ENCODE measurements at places on chromosomes 12 and 14. TPM values are rescaled to one million over a fixed set of nuclear protein-coding genes. Genes with fewer than 3 reads are reported as not detected.

- peaks cover 30% of the 10 kb centered on the region for H3K4me1 ChIP-seq
- no peaks in the 10 kb centered on the region for H3K36me3 ChIP-seq
- peak; percentile 37 for DNase-seq
- peak overlapping the region; percentile 80 for H3K4me3 ChIP-seq
- no peaks in the 10 kb centered on the region for H3K27me3 ChIP-seq
- H3K27ac ChIP-seq: no peak overlapping the region
Measured at GRCh38 chr12:130838284-130838950, 633 bp downstream of the STX2 start.

DNA sequence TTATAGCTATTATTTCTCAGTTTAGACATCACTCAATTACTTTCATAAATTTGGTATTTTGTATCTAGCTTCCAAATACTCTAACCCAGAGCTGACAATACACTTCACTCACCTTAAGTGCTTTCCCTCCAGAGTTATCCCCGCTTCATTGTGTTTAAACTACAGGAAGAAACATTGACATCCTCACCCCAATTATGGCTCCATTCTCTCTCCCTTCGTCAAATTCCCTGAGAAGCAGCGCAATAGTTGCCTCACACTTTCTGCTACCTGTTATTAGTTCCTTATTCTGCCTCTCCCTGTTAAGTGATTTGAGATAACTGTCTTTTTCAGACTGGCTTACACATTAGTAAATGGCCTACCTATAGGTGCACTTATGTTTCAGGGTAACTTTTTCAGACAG lies 69.4 kb upstream of the AMIGO2 start:
- no peaks in the 10 kb centered on the region for H3K27me3 ChIP-seq
- H3K4me1 ChIP-seq: peaks cover 22% of the 10 kb centered on the region
- H3K36me3 ChIP-seq: peaks cover 19% of the 10 kb centered on the region
- no peak overlapping the region for H3K4me3 ChIP-seq
- H3K27ac ChIP-seq: no peak overlapping the region

DNA sequence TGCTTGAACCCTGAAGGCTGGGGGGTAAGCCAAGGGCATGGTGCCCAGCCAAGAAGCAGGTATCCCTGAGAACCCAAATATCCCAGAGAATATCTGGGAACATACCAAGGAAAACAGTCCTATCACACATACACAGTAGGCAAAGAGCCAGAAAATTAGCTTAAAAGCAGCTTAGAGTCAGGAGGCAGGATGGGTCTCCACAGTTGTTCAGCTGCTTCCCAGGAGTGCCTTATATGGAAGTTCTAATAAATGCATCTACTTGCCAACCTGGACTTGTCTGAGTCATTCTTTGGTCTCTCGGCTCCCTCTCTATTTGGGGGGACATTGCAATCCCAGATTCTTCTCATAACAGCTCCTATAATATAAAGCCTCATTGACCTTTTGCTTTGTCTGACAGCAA lies 9.0 kb upstream of the GPR135 start:
- H3K27me3 ChIP-seq: no peaks in the 10 kb centered on the region
- DNase-seq: no peak
- H3K36me3 ChIP-seq: peaks cover 25% of the 10 kb centered on the region
- peaks cover 7% of the 10 kb centered on the region for H3K4me1 ChIP-seq
- no peak overlapping the region for H3K27ac ChIP-seq

DNA sequence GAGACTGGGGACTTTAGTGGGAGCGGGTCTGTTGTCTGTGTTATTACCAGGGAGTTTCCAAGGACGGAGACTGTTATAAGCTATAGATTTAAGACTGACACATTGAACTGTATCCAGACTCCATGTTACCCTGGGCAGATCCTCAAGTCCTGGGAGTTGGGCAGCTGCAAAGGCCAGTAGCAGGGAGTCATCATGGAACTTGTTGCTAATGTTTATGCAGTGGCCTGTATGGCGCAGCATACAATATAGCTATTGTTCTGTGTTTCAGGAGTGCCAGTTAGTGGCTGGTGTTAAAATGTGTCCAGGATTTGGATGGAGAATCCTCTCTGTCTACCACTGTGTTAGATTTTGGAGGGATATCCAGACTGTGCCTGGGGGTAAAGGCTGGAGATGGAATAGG lies 31.7 kb downstream of the SMOC1 start:
- no peaks in the 10 kb centered on the region for H3K36me3 ChIP-seq
- peaks cover 9% of the 10 kb centered on the region for H3K27me3 ChIP-seq
- H3K4me3 ChIP-seq: no peak overlapping the region

- no peaks in the 10 kb centered on the region for H3K27me3 ChIP-seq
- DNase-seq: no peak
- H3K36me3 ChIP-seq: peaks cover 14% of the 10 kb centered on the region
- peak overlapping the region; percentile 91 for H3K4me3 ChIP-seq
- H3K4me1 ChIP-seq: peaks cover 50% of the 10 kb centered on the region
- H3K27ac ChIP-seq: no peak overlapping the region
Measured at GRCh38 chr12:27012982-27013255, 1.3 kb downstream of the TM7SF3 start.

GRCh38 chr12:116939734-116940133 lies 29.0 kb downstream of the FBXW8 start:
- no peaks in the 10 kb centered on the region for H3K4me1 ChIP-seq
- H3K36me3 ChIP-seq: peaks cover 34% of the 10 kb centered on the region
- DNase-seq: no peak
- no peak overlapping the region for H3K27ac ChIP-seq
- no peaks in the 10 kb centered on the region for H3K27me3 ChIP-seq

GRCh38 chr12:31589598-31589903 lies 1.4 kb downstream of the DENND5B start:
- no peak overlapping the region for H3K27ac ChIP-seq
- no peaks in the 10 kb centered on the region for H3K36me3 ChIP-seq
- peak; percentile 69 for DNase-seq

DNA sequence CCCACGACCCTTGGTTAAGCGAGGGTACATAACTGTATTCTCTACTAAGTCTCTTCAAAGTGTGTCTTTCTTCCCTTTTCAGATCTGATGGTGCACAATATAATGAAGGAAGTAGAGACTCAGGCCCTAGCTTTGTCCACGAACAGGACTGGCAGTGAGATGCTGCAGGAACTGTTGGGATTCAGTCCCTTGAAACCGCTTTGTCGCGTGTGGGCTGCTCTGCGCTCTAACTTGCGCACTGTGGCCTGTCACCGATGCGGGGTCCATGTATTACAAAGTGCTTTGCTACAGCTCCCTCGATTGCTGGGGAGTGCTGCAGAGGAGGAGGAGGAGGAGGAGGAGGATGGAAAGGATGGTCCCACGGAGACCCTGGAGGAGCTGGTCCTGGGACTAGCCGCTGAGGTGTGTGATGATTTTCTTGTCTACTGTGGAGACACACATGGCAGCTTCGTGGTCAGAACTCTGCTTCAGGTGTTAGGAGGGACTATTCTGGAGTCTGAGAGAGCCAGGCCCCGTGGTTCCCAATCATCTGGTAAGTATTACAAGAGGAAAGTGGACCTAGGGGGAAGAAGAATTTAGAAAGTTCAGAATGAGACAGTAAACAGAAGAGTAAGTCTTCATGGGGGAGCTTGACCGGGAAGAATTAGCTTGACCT lies 803 bp downstream of the NOP9 start:
- peaks cover 37% of the 10 kb centered on the region for H3K36me3 ChIP-seq
- H3K27me3 ChIP-seq: no peaks in the 10 kb centered on the region
- peak overlapping the region; percentile 88 for H3K27ac ChIP-seq
- DNase-seq: no peak
- H3K4me3 ChIP-seq: peak overlapping the region; percentile 89

DNA sequence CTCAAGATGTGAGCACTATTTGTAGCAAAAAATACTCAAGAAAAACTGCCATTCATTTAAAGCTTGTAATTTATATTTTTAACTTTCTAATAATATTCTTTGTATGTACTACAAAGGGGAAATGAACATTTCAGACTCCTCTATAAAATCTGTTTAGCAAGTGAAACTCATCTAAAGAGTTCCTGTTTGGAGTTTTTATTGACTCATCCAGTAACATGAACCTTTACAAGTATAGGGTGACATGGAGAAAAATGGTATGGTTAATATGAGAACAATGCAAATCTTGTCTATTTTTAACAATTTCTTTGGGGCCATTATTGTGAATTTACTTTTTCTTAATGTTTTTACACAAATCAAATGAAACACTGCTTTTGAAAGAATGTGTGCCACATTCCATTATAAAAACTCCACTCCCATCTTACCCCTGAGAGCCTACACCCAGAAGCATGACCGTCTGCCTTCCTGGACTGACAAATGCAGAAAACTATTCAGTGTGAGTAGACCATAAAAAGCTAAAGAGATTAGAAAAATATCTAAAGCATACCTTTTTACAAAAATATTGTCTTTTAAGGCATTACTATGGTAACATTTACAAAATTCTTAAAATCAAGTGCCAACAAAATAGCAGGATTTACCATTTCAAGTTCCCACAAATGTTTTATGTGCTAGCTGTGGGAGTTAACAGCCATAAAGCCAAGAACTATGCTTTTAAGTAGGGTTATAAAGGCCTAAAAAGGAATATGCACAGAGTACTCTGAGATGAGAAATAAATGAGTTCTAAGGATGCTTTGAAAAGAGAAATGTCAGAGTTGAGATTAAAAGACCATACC lies 144.0 kb downstream of the ADAMTS20 start:
- H3K4me3 ChIP-seq: no peak overlapping the region
- no peaks in the 10 kb centered on the region for H3K27me3 ChIP-seq
- H3K4me1 ChIP-seq: no peaks in the 10 kb centered on the region

DNA sequence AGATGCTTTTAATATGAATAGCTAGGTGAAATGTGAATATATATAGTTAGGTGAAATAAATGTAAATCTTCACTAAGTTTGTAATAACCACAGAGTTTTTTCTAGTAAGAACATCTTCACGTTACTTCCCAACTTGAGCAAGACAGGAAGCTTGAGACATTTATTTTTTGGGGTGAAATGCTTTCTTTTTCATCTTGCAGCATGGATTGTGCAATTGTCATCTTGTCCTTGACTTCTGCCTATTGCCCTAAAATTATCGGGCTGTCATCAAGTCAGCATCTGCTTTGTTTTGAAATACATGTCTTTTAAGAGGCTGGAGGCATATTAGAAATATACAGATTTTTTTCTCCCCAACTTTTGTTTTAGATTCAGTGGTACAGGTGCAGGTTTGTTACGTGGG lies 433.9 kb downstream of the PCNX1 start:
- no peak overlapping the region for H3K27ac ChIP-seq
- H3K27me3 ChIP-seq: no peaks in the 10 kb centered on the region
- peaks cover 26% of the 10 kb centered on the region for H3K4me1 ChIP-seq
- DNase-seq: no peak
- peaks cover 21% of the 10 kb centered on the region for H3K36me3 ChIP-seq

GRCh38 chr14:73250781-73251500 lies 13.6 kb downstream of the PAPLN start:
- DNase-seq: no peak
- H3K4me3 ChIP-seq: no peak overlapping the region
- H3K27me3 ChIP-seq: peaks cover 7% of the 10 kb centered on the region
- H3K4me1 ChIP-seq: peaks cover 14% of the 10 kb centered on the region

GRCh38 chr12:50924131-50924438 lies 28.3 kb upstream of the HIGD1C start:
- no peak for DNase-seq
- H3K4me3 ChIP-seq: peak overlapping the region; percentile 70
- H3K27me3 ChIP-seq: no peaks in the 10 kb centered on the region
- H3K4me1 ChIP-seq: peaks cover 39% of the 10 kb centered on the region

GRCh38 chr12:73274976-73275375 lies 1002.8 kb downstream of the TRHDE start:
- DNase-seq: no peak
- H3K27ac ChIP-seq: no peak overlapping the region
- H3K27me3 ChIP-seq: no peaks in the 10 kb centered on the region
- no peaks in the 10 kb centered on the region for H3K4me1 ChIP-seq
- no peak overlapping the region for H3K4me3 ChIP-seq

- peaks cover 23% of the 10 kb centered on the region for H3K4me1 ChIP-seq
- H3K36me3 ChIP-seq: peaks cover 4% of the 10 kb centered on the region
- H3K4me3 ChIP-seq: no peak overlapping the region
- no peak for DNase-seq
- H3K27ac ChIP-seq: no peak overlapping the region
- H3K27me3 ChIP-seq: no peaks in the 10 kb centered on the region
Measured at GRCh38 chr12:75455839-75456238, 24.7 kb upstream of the GLIPR1 start.

- peaks cover 51% of the 10 kb centered on the region for H3K4me1 ChIP-seq
- no peaks in the 10 kb centered on the region for H3K27me3 ChIP-seq
- H3K27ac ChIP-seq: peak overlapping the region; percentile 75
- H3K4me3 ChIP-seq: no peak overlapping the region
Measured at GRCh38 chr12:66290716-66291200, 11.5 kb upstream of the HELB start.

DNA sequence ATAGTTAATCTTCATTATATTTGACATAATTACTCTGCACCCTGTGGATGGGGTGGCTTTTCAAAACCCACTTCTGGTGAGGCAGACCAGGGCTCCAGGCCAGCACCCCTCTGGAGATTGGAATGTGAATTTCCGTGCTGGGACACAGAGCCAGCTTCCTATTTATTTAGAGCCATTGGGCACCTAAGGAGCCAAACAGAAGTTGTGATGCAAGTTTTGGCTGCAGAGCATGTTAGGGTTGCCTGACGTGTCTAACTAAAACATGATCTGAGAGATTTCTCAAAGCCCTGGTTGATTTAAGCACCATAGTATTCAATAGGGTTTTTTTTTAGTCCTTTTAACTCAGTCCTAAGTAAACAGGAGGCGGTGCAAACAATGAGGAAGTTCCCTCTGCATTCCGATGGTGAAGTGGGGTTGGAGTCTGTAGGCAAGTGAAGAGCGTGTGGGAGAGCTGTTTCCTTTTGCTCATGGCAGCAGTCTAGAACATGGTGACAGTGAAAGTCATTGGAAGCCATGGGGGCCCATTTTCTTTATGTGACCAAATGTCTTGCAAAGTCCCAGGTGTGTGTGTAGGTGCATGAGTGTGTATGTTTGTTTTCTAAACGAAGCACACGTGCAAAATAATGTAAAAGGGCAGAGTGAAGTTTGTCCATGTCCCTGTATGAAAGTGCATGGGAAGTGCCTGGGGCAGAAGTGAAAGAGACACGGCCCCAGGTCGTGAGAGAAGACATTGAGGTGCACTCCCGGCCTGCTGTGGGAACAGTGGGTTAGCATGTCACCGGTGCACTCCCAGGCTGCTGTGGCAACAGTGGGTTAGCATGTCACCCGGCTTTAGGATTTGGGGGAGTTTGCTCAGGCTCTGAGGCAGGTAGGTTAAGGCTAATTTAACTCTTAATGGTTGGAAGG lies 117.7 kb downstream of the PRKCH start:
- H3K27me3 ChIP-seq: no peaks in the 10 kb centered on the region
- peak; percentile 66 for DNase-seq
- H3K4me3 ChIP-seq: peak overlapping the region; percentile 72
- peaks cover 48% of the 10 kb centered on the region for H3K36me3 ChIP-seq
- H3K4me1 ChIP-seq: peaks cover 92% of the 10 kb centered on the region

GRCh38 chr14:35898217-35898775 lies 72.2 kb downstream of the BRMS1L start:
- H3K4me1 ChIP-seq: no peaks in the 10 kb centered on the region
- no peaks in the 10 kb centered on the region for H3K27me3 ChIP-seq
- H3K4me3 ChIP-seq: no peak overlapping the region
- H3K27ac ChIP-seq: no peak overlapping the region
- peaks cover 8% of the 10 kb centered on the region for H3K36me3 ChIP-seq

- H3K27me3 ChIP-seq: no peaks in the 10 kb centered on the region
- no peak for DNase-seq
- no peaks in the 10 kb centered on the region for H3K36me3 ChIP-seq
- no peak overlapping the region for H3K4me3 ChIP-seq
- no peak overlapping the region for H3K27ac ChIP-seq
Measured at GRCh38 chr12:68429696-68430095, 97.5 kb upstream of the MDM1 start.

The KRT78 gene
- total RNA-seq: not detected

The RD3L gene
- total RNA-seq: not detected

The FLRT2 gene
- not detected for total RNA-seq

The KRT5 gene
- not detected for total RNA-seq

The PIWIL1 gene
- total RNA-seq: not detected

The LMNTD1 gene
- total RNA-seq: not detected

The LRIG3 gene
- not detected for total RNA-seq

Measured in activated CD8-positive, alpha-beta T cell treated with anti-CD3 and anti-CD28 coated beads for 36 hours (primary cell).